Lower lobe of right lung (tissue), 2 donors: ENCODE measurements at places on chromosomes 11 and 22. TPM values are rescaled to one million over a fixed set of nuclear protein-coding genes. Genes with fewer than 3 reads are reported as not detected.

GRCh38 chr11:59574467-59574866, 41.1 kb downstream of the OSBP start:
- no peak for DNase-seq

DNA sequence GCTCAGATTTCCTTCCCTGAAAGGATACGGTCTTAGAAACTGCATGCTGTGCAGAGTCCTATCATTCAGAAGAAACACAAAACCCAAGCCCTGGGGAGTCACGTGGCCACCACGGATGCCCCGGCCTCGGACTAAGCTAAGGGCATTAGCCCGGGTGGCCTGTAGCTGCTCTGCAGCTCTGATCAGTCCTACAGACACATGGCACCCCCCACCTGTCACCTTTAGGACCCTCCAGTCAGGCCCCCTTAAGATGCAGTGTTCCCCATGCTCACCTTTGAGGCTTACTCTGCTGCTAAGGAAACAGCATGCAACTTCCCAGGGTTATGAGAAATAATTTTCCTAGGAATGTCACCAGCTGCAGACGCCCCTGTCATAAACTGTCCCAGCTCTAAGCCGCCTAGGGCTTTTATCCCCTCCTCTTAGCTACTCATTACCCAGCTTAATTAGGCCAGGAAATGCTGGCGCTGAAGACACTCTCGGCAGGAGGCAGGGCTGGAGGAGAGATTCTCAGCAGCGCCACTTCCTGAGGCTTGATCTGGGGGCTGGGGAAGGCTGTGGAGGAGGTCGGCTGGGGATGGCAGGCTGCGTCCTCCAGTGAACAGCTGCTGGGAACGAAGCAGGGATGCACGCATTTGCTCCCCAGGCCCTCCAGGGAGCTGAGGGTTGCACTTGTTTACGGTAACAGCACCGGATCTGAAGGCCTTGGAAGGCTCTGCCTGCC, 47.2 kb upstream of the ADA2 start:
- DNase-seq: no peak

DNA sequence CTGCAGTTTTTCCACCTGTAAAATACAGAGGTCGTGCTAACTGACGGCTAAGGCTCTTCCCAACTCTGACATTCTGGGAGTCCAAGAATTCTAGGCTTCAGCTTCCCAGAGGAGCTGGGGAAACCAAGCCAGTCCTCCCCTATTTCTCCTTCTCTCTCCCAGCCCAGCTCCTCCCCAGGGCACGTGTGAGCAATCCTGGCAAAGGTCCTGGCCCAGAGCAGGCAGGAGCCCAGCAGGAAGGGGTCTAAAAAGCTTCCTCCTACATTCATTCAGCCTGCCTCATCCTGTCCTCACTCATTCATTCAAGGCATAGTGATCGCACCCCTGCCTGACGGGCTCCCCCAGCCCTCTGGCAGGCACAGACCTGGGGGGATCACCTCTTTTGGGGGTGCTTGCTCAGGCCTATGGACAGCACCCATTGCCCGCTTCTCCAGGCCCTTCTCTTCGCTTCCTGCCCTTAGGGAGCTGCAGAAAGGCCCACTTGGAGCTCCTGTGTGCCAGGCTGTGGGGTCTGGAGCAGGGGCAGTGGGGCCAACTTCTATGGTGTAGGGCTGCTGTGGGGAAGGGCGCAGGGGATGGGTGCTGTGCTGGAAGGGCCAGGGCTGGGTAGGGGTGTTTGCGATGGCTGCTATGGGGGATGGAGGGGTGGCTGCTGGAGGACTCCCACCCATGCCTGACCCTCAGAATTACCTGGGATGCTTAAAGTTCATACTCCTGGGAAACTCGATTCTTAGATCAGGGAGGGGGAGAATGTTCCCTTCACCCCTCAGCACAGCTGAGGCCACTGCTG, 9.8 kb downstream of the KCNC1 start:
- no peak for DNase-seq

Gene OR2AT4
- not detected for total RNA-seq

Gene FOLH1
- total RNA-seq: 2.4 TPM

Gene SHANK2
- total RNA-seq: 59.8 TPM

Gene REXO2
- total RNA-seq: 67.5 TPM

Gene EMID1
- 8.2 TPM for total RNA-seq
